ENCODE measurements at places on chromosomes 7 and 10.

- DNase-seq, result no peak
Observed at GRCh38 chr10:47286591-47287315, 13.2 kb upstream of the GDF10 start.

DNA sequence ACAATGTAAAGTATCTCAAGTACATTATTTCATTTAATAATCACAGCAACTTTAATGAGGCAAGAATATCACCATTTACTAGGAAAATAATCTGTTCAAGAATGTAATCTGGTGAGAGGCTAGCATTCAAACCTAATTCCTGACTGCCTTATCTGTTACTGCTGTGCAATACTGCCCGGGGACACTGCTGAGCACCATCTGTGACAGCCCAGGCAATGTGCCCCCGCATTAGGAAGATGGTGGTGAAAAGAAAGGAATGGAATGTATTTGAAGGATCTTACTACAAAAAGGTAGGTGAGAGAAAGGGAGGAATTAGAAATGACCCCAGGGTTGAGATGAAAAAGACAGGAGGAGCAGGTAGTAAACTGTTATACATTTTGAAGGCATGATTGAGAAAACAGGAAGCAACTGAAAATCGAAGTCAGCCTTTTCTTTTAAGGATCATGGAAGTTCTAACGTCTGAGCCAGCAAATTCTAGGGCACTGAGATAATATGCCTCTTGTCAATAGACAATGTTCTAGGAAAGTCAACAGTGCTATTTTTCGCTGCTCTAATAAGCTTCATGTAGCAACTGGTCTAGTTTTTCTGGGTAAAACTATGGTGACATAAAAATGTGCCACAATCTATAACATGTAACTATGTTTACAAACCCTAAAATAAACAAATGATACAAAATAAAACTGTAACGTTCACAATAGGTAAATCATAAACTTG is 90.4 kb downstream of the ETV1 start:
- no peak for DNase-seq

DNA sequence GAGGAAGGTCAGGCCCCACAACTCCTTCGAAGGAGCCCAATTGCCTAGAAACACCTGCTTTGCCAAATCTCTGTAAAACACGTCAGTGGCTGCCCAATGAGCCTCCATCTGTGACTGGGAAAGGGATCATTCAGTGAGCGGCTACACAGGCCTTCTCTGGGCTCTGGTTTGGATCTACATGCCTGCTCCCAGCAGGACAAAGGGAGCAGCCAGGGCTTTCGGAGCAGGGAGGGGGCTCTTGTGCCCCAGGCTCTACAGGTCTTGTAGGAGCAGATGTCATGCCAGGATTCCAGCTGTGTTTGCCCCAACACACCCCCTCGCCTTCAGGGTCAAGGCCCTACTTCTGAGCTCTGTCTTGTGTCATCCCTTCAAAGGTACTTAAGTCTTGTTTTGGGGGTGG is 73.5 kb downstream of the CLEC2L start:
- peak; percentile 36 for DNase-seq

- DNase-seq, result no peak
Observed at GRCh38 chr10:31739146-31739545, 189.5 kb downstream of the ARHGAP12 start.

- DNase-seq, result no peak
Observed at GRCh38 chr7:73438547-73439409, 5.2 kb downstream of the FZD9 start.

DNA sequence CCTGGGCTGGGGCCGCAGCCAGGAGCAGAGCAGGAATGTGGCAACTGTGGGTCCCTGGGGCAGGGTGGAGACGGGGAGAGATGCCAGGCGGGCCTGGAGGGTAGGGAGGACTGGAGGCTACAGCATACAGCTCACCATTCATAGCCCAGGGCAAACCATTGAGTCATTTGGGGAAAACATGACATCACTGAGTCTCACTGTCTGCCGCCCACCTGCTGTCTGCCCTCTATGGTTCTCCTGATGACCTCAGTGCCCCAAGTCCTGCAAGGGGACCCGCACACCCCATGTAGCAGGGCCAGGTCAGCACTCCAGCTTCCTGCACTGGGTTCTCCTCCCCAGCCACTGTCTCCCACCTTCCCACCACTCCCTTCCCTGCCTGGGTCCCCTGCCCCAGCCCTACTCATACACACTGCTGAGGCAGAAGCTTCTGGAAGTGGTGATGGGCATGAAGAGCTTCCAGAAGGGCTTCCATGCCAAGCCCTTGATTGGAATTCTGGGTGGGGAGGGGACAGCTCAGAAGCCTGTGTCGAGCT is 10.4 kb downstream of the CHST3 start:
- peak; percentile 72 for DNase-seq

GRCh38 chr7:157339777-157340677 is 3.2 kb downstream of the DNAJB6 start:
- peak; percentile 73 for DNase-seq

All from activated CD8-positive, alpha-beta memory T cell treated with anti-CD3 and anti-CD28 coated beads, Interleukin-2, amount 50 U/mL, for 48 hours (primary cell).